ENCODE measurements at places on chromosomes 6 and 20. TPM values are rescaled to one million over a fixed set of nuclear protein-coding genes. Genes with fewer than 3 reads are reported as not detected.

TRIM31 gene
- total RNA-seq: not detected

HTR1E gene
- not detected for total RNA-seq

CD93 gene
- total RNA-seq: under 0.01 TPM

DCDC2 gene
- total RNA-seq: not detected

PTCRA gene
- total RNA-seq: not detected

KIF3B gene
- 28.2 TPM for total RNA-seq

TNNC2 gene
- 6.7 TPM for total RNA-seq

GJA10 gene
- total RNA-seq: not detected

SIGLEC1 gene
- not detected for total RNA-seq

TREM1 gene
- 0.16 TPM for total RNA-seq

RCAN2 gene
- 0.09 TPM for total RNA-seq

LZTS3 gene
- 3.4 TPM for total RNA-seq

MCCD1 gene
- total RNA-seq: not detected

PRL gene
- total RNA-seq: not detected

NANP gene
- 7.0 TPM for total RNA-seq

SMIM13 gene
- 3.5 TPM for total RNA-seq

FILIP1 gene
- 0.52 TPM for total RNA-seq

ADGRF4 gene
- total RNA-seq: not detected

STX11 gene
- not detected for total RNA-seq

MUCL3 gene
- not detected for total RNA-seq

VSX1 gene
- total RNA-seq: not detected

SLC25A27 gene
- total RNA-seq: 5.7 TPM

NNAT gene
- 0.26 TPM for total RNA-seq

ZNF292 gene
- total RNA-seq: 18.9 TPM

MICB gene
- total RNA-seq: 3.1 TPM

C4B gene
- 15.4 TPM for total RNA-seq

ENPP5 gene
- under 0.01 TPM for total RNA-seq

NR2E1 gene
- total RNA-seq: not detected

SLC17A9 gene
- total RNA-seq: 2.0 TPM

PREX1 gene
- total RNA-seq: 30.7 TPM

SERPINB6 gene
- 91.7 TPM for total RNA-seq

MAS1 gene
- not detected for total RNA-seq

DUSP22 gene
- 13.9 TPM for total RNA-seq

MUC22 gene
- total RNA-seq: not detected

PLCG1 gene
- 83.7 TPM for total RNA-seq

ZSCAN23 gene
- total RNA-seq: 6.1 TPM

KHDC1L gene
- not detected for total RNA-seq

USP49 gene
- 2.4 TPM for total RNA-seq

RSPO3 gene
- total RNA-seq: 0.77 TPM

CITED2 gene
- 26.7 TPM for total RNA-seq

CDSN gene
- not detected for total RNA-seq

SRMS gene
- not detected for total RNA-seq

MPIG6B gene
- total RNA-seq: not detected

LY6G6D gene
- not detected for total RNA-seq

ZSCAN31 gene
- total RNA-seq: 53.0 TPM

SNAI1 gene
- total RNA-seq: 0.47 TPM

GNMT gene
- 0.77 TPM for total RNA-seq

HCRTR2 gene
- total RNA-seq: not detected

PRDM13 gene
- not detected for total RNA-seq

All from bronchial smooth muscle cell (primary cell).